ENCODE measurements at places on chromosomes 2 and 18.

DNA sequence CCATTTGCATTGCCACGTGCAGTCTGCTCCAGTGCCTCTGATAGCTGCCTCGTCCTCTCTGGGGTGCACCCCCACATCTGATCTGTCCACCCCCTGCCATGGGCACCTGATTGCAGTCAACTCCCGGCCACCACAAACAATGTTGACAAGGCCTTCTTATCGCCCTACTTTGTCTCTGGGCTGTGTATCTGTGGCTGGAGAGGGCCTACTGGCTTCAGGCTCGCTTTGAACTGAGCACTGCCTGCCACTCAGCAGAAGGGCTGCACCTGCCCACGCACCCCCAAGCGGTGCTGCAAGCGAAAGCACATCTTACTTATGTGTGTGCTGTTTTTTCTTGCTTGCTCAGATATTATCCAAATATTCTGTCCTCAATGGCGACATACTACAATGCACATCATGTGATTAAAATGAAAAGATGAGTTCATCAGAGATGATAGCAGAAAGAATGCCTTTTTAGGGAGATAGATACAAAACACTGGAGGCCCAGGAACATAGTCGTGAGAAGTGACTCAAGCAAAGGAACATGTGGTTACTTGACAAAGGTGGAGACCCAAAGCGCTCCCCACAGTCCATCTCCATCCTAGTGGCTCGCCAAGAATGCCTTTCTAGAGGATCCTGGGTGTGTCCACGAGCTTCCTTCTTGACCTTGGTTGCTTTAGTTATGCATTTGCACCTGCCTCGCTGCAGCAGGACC, 28.8 kb downstream of the FBLN7 start:
- H3K27me3 ChIP-seq, result peaks cover 2% of the 10 kb centered on the region
- no peak for DNase-seq
- no peaks in the 10 kb centered on the region for H3K36me3 ChIP-seq
- peak overlapping the region; percentile 62 for H3K27ac ChIP-seq
- peaks cover 18% of the 10 kb centered on the region for H3K4me1 ChIP-seq
- no peak overlapping the region for H3K4me3 ChIP-seq

DNA sequence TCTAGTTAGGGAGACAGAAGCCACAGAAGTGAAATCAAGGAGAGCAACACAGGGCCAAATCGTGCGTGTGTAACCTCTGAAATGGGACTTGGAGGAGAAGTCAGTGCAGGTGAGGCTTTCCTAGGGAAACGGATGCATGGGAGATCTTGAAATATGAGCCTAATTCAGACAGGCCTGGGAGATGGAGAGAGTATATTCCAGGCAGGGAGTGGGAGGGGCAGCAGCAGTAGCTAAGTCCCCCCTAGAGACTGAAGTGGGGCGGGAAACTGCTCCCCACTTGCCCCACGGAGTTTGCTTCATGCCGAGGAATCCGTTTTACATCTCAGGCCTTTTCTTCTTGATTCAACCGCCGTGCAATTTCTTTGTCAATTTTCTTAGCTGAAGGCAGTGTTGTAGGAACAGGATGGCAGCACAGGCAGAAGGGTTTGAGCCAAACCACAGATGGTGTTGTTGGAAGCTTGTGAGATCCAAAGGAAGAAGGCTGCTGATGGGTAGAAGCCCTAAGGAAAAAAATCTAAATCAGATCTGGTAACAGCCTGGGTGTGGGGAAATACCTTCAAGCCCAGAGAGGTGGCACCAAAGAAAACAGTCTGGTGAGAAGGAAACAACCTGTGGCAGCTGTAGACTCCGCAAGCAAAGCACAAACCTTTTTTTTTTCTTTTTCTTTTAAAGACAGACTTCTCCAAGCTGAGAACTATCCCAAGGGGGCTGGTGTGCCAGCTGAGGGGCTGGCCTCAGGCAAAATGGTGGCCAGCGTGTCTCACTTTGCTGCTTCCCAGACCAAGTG, 40.2 kb downstream of the EPAS1 start:
- no peaks in the 10 kb centered on the region for H3K36me3 ChIP-seq
- no peak overlapping the region for H3K4me3 ChIP-seq
- H3K27me3 ChIP-seq, result peaks cover 35% of the 10 kb centered on the region
- H3K4me1 ChIP-seq, result peaks cover 23% of the 10 kb centered on the region

- H3K36me3 ChIP-seq, result no peaks in the 10 kb centered on the region
- H3K27ac ChIP-seq, result no peak overlapping the region
- no peak for DNase-seq
Measured at GRCh38 chr2:225466891-225467604, 67.5 kb downstream of the NYAP2 start.

GRCh38 chr2:110851531-110851930, 119.2 kb downstream of the ACOXL start:
- H3K27me3 ChIP-seq, result peaks cover 15% of the 10 kb centered on the region
- peaks cover 91% of the 10 kb centered on the region for H3K4me1 ChIP-seq
- H3K27ac ChIP-seq, result no peak overlapping the region
- no peak overlapping the region for H3K4me3 ChIP-seq
- DNase-seq, result no peak
- H3K36me3 ChIP-seq, result peaks cover 7% of the 10 kb centered on the region

DNA sequence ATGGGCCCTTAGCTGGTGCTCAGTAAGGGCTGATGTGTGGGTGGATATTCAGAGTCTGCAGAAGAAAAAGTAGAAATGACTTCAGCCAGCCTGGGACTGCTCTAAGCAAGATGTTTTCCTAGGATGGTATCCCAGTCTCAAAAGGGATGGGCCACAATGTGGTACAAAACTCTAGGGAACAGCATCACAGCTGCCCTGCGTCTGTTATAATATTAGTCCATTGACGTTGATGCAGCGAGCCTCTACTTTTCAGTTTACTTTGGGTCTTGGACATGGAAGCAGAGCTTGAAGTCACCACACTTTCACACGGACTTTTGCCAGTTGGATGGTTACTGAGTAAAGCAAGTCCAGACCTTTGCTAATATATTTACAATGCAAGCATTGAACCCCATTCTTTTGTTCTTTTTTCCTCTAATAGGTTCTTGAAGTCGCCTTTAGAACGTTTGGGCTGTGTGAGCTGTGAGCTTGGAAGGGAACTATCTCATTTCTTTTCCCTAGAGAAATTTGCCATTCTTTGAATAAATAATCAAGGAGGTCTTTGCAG, 105.7 kb downstream of the RDH14 start:
- H3K4me3 ChIP-seq, result no peak overlapping the region
- H3K36me3 ChIP-seq, result no peaks in the 10 kb centered on the region
- DNase-seq, result no peak
- peaks cover 7% of the 10 kb centered on the region for H3K27me3 ChIP-seq
- no peaks in the 10 kb centered on the region for H3K4me1 ChIP-seq
- H3K27ac ChIP-seq, result no peak overlapping the region

DNA sequence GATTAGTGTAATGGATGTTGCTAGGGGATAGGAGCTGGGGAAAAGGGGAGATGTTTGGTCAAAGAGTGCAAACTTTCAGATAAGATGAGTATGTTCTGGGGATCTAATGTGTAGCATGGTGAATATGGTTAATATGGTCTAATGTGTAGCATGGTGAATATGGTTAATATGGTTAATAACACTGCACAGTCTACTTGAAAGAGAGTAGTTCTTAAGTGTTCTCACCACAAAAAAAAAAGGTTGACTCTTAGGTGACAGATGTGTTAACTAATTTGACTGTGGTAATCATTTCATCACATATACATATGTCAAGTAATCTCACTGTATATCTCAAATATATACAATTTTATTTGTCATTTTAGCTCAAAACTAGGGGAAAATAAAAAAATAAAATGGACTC, 121.3 kb upstream of the CD226 start:
- H3K27ac ChIP-seq, result no peak overlapping the region
- peaks cover 7% of the 10 kb centered on the region for H3K4me1 ChIP-seq
- H3K27me3 ChIP-seq, result no peaks in the 10 kb centered on the region
- H3K4me3 ChIP-seq, result no peak overlapping the region
- DNase-seq, result no peak
- H3K36me3 ChIP-seq, result peaks cover 8% of the 10 kb centered on the region

- H3K27ac ChIP-seq, result no peak overlapping the region
- no peaks in the 10 kb centered on the region for H3K4me1 ChIP-seq
- H3K4me3 ChIP-seq, result no peak overlapping the region
- H3K36me3 ChIP-seq, result no peaks in the 10 kb centered on the region
Measured at GRCh38 chr18:37668971-37669747, 103.6 kb upstream of the CELF4 start.

- no peak for DNase-seq
- H3K36me3 ChIP-seq, result peaks cover 6% of the 10 kb centered on the region
- H3K4me3 ChIP-seq, result peak overlapping the region; percentile 19
Measured at GRCh38 chr2:223950448-223951347, 5.6 kb upstream of the WDFY1 start.

- H3K4me3 ChIP-seq, result peak overlapping the region; percentile 93
- H3K27ac ChIP-seq, result peak overlapping the region; percentile 26
- peaks cover 35% of the 10 kb centered on the region for H3K36me3 ChIP-seq
- no peaks in the 10 kb centered on the region for H3K27me3 ChIP-seq
- DNase-seq, result no peak
Measured at GRCh38 chr2:71070294-71071093, 2.0 kb downstream of the NAGK start.

GRCh38 chr2:133352719-133353118, 215.5 kb downstream of the NCKAP5 start:
- H3K4me1 ChIP-seq, result no peaks in the 10 kb centered on the region
- H3K27me3 ChIP-seq, result no peaks in the 10 kb centered on the region
- no peak for DNase-seq
- no peaks in the 10 kb centered on the region for H3K36me3 ChIP-seq
- H3K4me3 ChIP-seq, result no peak overlapping the region

DNA sequence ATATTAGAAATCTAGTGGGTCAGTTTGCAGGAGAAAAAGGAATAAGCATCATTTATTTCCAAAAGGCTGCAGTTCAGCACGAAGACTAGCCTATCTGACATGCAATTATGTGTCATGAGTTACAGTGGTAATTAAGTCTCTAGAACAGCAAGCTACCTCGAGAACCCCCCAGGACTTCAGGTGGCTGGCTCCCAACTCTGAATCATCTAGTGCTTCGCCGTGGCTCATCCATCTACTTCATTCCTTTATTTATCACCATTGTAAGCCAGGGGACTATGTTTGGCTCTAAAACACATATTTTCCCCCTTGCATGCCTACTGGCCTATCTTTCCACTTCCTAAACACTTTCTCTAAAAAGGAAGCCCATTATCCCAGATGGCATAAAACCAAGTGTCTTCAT, 121.6 kb downstream of the TXNL1 start:
- H3K4me1 ChIP-seq, result no peaks in the 10 kb centered on the region
- no peak for DNase-seq
- no peaks in the 10 kb centered on the region for H3K36me3 ChIP-seq
- H3K4me3 ChIP-seq, result no peak overlapping the region

GRCh38 chr18:23967321-23968089, 47.0 kb upstream of the TTC39C start:
- H3K4me1 ChIP-seq, result peaks cover 64% of the 10 kb centered on the region
- H3K4me3 ChIP-seq, result no peak overlapping the region
- DNase-seq, result no peak
- no peak overlapping the region for H3K27ac ChIP-seq
